ENCODE measurements at places on chromosomes 12 and 14.

DNA sequence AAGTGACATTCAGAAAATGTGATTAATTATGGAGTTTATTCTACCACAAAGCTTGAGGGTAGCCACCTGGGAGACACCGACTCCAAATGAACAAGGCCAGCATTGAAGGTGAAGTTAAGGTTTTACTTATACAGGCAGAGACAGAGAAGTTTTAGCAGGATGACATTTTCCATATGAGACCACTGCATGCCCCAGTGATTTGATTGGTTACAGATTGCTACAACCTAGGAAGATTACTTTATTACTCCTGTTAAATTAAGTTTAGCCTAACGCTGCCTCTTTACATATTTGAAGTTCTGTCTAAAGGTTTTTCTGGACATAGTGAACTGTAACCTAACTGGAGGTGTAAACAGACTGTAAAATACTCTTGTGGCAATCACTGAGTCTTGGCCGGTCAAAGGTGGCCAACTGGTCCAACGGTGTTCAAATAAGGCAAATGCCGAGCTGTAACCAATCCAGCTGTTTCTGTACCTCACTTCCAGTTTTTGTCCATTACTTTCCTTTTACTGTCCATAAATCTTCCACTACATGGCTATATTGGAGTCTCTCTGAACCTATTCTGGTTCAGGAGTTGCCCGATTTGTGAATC lies 57.2 kb downstream of the RIN3 start:
- no peak for DNase-seq

GRCh38 chr12:19453961-19454360 lies 14.7 kb downstream of the AEBP2 start:
- no peak for DNase-seq

- no peak for DNase-seq
Observed at GRCh38 chr12:27841392-27841882, 61.4 kb upstream of the MANSC4 start.

- peak; percentile 56 for DNase-seq
Observed at GRCh38 chr12:61993734-61994345, 266.4 kb upstream of the USP15 start.

- DNase-seq = peak; percentile 85
Observed at GRCh38 chr12:6700646-6701051, at the start of gene PIANP. Gene PIANP (minus strand): TSS chr12:6700815. CDS start chr12:6698061, 2,754 bp downstream.

DNA sequence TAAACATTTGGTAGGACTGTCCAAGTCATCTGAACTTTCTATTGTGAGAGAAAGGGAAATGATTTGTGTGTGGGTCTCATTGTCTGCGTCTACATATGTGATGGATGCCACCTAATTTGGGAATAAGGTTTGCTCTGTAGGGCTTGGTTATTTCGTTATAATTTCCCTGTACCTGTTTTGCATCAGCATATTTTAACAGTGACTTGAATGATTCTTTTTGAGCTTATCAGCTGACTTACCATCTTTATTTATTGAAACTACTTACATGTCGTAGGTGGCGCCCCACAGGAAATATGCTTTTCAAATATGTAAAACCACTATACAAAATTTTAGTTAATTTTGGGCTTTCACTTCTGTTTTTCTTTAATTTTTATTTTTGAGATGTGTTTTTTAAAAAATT lies 56.5 kb upstream of the BCAT1 start:
- no peak for DNase-seq

- DNase-seq = no peak
Observed at GRCh38 chr12:27109334-27110028, 27.1 kb upstream of the C12orf71 start.

DNA sequence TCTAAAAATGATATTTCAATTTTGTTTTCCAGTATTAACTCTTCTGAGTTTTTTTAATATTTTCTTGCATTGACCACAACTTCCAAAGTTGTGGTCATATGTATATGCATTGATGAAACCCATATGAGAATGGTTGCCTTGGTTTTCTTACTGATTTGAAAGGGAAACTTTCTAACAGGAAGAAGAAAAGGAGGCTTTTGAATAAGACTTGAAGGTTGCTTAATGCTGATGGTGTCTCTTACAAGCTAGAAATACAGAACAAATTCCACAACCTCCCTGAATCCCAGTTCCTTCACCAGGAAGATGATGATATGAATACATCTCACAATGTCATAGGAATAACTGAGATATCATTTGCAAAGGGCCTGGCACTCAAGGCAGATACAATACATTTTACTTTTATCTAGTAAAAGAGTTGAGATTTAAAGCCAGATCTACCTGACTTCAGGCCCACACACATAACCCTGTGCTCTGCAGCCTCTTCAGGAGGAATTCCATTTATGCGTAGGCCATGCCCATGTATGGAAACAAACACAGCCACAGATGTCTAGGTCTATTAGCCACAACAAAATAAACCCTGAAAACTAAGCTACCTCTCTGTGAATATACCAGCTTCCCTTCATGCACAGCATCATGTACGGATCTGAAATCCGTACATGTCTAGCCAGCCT lies 165.4 kb upstream of the PLEKHG7 start:
- DNase-seq = no peak

- no peak for DNase-seq
Observed at GRCh38 chr14:92490239-92490959, 23.2 kb upstream of the RIN3 start.

DNA sequence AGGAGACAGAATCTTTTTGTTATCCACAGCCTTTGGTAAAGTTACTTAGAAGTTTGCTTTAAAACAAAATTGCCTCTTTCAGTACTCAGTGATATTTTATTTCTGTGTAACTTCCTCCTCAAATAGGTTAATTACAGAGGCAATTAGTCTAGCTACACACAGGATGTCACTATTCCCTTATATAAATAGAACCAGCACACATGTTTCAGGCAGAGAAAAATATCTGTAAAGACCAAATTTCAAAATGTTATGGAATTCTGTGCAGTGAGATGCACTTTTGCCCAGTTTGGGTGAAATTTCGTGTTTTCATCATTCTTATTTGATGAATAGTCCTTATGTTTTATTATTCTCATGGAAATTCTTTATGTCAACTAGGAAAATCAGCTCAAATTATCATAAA lies 410.6 kb upstream of the SOX5 start:
- DNase-seq = no peak

DNA sequence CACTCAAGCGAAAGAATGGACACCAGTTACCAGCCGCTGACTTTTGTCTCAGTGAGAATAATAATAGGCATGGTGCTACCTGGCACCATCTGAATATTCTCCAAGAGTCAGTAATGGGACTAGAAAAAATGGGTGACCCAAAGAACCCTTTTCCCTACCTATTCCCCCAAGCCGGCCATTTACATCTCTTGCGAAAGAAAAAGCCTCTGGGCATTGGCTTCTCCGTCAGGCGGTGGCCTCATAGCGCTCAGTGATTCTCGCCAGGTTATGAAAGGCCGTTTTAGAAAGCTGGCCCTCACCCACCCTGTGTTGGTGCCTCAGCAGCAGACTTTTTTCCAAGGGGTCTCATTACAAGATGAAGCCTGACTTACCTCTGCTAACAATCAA lies 523 bp upstream of the SLC6A15 start:
- peak; percentile 85 for DNase-seq

GRCh38 chr14:100711493-100711892 lies 15.2 kb upstream of the DLK1 start:
- DNase-seq = peak; percentile 48

- no peak for DNase-seq
Observed at GRCh38 chr14:81406863-81407262, 6.7 kb upstream of the STON2 start.

GRCh38 chr12:22409377-22410164 lies 75.1 kb upstream of the ST8SIA1 start:
- no peak for DNase-seq

DNA sequence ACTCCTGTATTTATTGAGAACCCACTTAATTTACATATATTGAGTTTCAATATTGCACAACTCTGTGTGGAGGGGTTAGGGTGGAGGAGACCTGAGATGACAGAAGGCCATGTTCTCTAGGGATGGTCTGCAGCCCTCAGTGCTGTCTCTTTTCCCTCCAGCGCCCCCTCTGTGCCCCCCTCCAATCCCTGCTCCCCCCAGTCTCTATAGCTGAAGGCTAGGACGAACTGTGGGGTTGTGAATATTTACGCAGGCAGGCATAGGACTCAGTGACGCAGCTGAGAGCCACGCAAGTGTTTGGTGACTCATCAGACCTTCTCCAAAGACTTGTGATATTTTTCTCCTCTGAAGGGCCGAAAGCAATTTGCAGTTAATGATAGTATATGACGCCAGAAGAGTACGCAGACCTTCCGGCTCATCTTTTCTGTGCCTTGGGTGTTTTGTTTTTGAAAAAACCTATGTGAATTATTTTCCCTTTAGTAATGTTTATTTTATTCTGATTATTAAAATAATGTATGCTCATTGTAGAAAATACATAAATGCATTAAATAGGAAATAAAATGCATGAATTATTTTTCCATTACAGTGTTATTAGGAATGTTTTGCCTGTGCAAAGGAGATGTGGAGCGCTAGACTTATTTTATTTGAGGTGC lies 85.3 kb downstream of the SLC25A47 start:
- DNase-seq = no peak

- DNase-seq = no peak
Observed at GRCh38 chr14:70156592-70156991, 32.2 kb downstream of the SLC8A3 start.

- DNase-seq = no peak
Observed at GRCh38 chr14:59197695-59198262, 9.3 kb downstream of the DAAM1 start.

GRCh38 chr12:109815757-109816617 lies 17.2 kb downstream of the TRPV4 start:
- DNase-seq = no peak

- peak; percentile 74 for DNase-seq
Observed at GRCh38 chr12:131067981-131068851, 114.5 kb downstream of the ADGRD1 start.

DNA sequence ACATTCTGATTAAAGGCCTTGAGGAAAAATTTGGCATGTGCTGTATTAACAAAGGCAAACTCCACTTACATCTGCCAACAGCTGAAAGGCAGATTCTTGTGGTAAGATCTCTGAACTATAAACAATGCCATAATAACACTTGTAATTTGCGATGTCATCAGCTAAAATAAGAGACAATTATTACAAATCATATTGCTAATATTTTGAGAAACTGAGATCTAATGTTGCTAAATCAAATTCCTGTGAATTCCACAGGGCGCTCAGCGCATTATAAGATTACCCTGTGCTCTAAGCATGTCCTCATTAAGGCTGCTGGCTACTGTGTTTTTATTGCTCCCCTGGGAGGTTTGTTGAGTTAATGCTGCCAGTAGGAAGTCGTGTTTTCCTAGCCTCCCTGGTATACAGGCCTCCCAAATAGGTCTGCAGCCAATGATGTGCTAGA lies 244.8 kb downstream of the DACT1 start:
- no peak for DNase-seq

DNA sequence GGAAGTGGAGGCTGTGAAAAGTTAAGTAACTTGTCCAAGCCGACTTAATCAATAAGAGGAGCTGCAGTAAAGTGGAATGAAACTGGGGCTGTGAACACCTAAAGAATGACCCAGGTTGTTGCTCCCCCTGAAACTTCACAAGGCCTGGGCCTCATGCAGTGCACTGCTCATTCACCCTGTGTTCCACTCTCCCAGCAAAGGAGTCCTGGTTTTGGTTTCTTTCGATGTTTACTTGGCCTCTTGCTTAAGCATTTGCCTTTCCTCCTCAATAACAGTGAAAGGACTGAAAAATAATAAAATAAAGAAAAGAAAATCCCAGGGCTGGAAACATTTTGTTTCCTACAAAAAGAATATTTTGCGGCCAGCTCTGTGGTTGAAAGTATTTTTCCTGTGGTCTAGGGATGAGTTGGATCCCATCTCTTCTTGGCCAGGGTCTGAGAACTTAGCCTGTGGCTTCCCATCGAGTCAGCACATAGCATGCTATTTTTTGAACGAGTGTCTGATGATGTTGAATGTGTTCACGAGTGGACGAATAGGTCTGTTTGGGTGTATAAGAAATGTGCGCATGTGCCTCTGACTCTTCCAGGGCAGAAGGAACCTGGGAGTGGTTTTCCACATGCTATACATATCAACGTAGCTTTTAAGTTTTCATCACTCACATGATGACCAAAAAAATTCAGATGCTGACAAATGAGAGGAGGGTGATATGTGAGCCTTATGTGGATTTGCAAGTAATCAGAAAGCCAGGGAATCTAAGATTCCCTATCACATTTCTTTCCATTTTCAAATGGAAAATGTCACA lies 349.8 kb downstream of the ZFP36L1 start:
- no peak for DNase-seq

DNA sequence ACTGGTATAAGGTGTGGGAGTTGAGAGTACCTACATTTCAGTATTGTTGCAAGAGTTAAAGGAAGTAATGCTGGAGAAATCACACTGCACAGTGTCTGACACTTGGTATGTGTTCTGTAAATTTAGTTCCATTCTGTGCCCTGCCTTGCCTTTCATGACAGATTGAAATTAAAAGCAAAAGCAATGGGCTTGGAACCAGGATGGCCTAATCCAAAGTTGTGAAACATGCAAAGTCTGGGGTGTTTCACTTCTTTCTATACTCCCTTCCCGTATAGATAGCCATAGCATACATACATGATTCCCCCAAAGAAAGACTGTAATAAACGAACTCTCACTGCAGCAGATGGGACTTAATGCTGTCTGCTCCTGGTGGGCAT lies 281.1 kb downstream of the NRXN3 start:
- no peak for DNase-seq

DNA sequence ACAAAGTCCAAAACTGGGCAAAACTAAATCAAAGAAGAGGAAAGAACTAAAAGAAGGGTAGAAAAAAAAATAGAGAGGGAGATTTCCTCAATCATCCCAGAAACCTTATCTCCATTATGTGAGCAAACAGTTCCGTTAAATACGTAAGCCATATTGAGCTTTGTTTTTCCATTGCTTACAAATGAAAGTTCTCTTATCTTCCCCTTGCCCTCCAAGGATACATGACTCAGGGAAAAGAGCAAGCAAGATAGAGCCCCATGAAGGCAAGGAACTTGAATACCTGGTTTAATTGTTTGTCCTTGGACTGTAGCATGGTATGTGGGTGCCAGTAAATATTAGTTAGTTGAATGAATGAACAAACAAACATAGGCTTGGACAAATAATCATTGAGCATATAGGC lies 126.8 kb upstream of the USP15 start:
- DNase-seq = no peak

GRCh38 chr12:117523971-117524370 lies 162.5 kb upstream of the NOS1 start:
- no peak for DNase-seq

GRCh38 chr14:75450381-75451276 lies 22.8 kb downstream of the JDP2 start:
- no peak for DNase-seq

GRCh38 chr14:92482621-92483319 lies 30.8 kb upstream of the RIN3 start:
- DNase-seq = no peak

DNA sequence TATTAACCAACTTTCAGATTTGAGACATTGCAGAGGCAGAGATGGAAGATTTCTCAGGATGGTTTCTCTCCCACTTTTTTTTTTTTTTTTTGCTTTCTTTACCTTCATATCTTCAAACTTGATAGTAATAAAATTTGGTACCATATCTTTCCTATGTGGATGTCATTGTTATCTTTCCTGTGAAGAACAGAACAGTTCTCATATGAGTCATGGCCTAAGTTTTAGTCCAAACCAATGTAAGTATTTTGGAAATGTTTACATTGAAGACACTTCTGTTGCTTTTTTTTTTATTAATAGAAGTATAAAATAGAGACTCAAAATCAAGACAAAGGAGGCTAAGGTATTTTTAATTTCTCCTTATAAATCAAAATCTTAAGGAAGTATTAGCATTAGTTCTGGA lies 95.2 kb downstream of the C12orf50 start:
- no peak for DNase-seq

- peak; percentile 88 for DNase-seq
Observed at GRCh38 chr14:24398653-24399446, at the start of gene NYNRIN. Gene NYNRIN (plus strand): TSS chr14:24399003. CDS start chr14:24399247, 244 bp downstream.

All from eye (tissue), 1 donor.